Stimulated activated naive CD4-positive, alpha-beta T cell treated with Interleukin-2 at 50 U/mL for 16 hours (primary cell): ENCODE measurements at places on chromosomes 6 and 20.

GRCh38 chr20:34066476-34067090 lies 45.5 kb downstream of the EIF2S2 start:
- DNase-seq = no peak

GRCh38 chr6:21073318-21073839 lies 520.2 kb upstream of the SOX4 start:
- no peak for DNase-seq

DNA sequence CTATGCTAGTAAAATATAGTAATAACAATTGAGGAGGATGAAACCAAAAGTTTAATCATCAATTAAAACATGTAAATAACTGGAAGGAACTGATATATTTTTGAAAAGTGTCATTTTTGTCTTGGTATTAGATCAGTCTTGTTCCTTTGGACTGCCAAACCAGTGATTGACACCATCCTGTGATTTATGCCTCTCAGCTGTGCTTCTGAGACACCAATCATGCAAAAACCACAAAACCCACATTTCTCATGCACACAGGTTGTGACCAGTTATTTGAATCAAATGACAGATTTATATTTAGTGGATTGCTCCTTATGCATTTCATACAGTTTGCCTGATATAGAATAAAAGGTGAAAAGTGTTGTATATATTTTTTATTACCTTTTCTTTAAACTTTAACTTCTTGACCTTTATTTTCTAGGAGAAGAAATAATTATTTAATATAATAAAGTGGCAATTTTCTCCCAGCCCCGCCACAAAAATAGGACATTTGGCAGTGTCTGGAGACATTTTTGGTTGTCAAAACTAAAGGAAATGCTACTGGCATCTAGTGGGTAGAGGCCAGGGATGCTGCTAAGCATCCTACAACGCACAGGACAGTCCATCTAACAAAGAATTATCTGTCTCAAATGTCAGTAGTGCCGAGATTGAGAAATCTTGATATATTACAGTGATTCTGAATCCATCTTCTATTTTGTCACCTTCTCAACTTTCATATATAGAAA lies 383.6 kb downstream of the BCKDHB start:
- DNase-seq = no peak

GRCh38 chr20:49980140-49981008 lies 2.4 kb upstream of the SNAI1 start:
- DNase-seq = no peak

GRCh38 chr6:160273196-160273595 lies 14.6 kb upstream of the SLC22A2 start:
- DNase-seq = no peak

DNA sequence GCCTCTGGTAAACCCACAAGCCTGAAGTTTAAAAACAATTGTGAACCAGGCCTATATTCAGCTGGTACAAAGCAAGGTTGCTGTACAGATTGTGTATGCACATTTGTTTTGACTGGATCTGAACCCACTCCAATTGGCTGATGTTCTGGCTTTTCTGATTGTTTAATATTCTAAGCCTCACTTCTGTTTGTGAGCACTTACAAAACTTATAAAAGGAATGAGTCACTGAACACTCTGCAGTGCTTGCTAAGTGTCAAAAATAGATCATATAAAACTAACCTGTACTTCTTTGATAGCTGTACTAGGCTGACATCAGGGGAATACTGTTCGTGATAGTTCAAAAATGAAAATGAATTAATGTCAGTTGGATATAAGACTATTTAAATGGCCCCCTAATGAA lies 12.1 kb downstream of the COL21A1 start:
- DNase-seq = no peak

DNA sequence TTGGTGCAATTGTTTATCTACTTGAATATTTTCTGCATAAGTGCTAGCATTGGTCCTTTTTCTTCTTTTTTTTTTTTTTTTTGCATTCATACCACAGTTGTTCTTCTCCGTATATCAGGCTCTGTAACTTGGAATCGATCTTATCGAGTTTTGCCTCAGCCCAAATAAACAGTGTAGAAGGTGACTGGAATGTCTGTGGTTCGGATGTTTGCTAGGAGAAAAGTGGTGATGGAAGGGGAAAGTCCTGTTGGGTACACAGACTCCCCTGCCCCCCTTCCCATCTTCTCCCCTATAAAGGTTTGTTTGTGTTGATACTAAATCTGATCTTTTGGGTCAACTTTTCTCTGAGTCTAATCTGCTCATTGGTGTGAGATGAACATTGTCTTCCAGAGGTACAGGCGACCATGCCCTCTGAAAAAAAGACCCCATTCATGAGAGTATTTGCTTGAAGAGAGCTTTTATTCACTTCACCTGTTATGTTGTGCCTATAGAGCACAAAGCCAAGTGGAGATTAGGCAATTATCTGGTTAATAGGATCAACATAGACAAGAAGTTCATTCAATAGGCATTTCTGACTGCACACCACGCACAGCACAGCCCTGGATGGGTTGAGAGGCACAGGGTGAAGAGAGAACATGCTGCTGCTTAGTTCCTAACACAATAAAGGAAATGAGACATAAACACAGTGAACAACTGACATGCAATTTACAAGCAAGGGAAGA lies 620.0 kb downstream of the PKHD1 start:
- DNase-seq = no peak

GRCh38 chr20:43508604-43509040 lies 1.1 kb downstream of the L3MBTL1 start:
- DNase-seq = no peak

DNA sequence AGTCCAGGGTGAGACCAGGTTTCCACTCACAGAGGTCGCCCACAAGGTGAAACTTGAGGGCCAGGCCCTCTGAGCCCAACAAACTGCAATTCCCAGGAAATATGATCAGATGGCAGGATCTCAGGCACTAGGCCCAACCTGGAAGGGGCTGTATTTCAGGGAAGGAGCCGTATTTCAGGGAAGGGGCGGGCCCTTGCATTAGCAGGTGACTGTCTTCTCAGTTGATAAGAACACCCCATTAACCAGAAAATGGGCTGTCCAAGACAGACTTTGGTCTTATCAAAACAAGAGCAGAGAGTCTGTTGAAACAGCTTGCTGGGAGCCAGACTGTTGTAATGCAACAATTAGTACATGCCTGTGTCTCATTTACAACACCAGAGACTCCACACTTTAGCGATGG lies 10.9 kb upstream of the BNIP5 start:
- DNase-seq = no peak

DNA sequence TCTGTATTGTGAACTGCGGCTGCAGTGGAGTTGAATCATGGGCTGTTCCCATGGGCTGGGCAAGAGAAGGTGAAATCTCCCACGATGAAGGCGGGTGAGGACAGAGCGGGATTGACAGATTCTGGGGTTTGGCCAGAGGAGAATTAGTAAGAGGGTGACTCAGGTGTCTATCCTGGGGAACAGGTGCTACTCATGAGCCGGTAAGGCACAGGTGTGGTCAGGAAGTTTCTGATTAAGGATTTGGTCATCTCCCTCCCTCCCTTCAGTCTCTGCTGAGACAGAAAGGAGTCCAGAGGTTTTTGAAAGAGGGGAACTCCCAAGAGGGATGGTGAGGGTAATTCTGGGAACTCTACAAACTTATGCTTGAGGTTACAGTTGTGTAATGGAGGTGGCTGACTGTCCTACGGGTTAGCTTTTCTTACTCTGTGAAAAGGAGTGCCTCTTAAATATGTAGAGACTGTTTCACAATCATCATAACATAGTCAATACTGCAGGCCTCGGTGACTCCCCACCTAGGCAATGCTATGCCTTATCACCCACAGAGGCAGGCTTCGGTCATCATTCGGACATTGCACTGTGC lies 31.5 kb downstream of the SERPINB1 start:
- DNase-seq = no peak

DNA sequence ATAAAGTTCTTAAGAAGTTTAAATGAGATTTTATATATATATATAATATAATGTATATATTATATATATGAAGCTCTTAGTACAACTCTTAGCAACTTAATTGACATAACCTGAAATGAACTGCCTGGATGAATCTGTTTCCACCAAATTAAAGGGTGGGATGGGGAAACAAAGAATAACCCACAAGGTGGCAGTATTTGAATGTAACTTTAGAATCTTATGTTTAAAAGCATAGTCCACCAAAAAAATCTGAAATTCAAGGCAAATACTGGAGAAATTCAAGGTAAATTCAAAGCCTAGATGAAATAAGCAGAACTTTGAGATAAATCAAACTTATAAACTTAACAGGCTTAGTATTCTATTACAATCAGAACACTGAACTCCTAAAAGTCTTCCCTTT lies 4.4 kb upstream of the IBTK start:
- DNase-seq = no peak

GRCh38 chr20:4581838-4582237 lies 139.9 kb upstream of the PRND start:
- DNase-seq = no peak

GRCh38 chr6:84645000-84645399 lies 119.4 kb downstream of the TBX18 start:
- no peak for DNase-seq

- no peak for DNase-seq
Observed at GRCh38 chr6:113879186-113880096, 22.3 kb downstream of the MARCKS start.

GRCh38 chr6:96742702-96743101 lies 94.6 kb downstream of the GPR63 start:
- DNase-seq = no peak

DNA sequence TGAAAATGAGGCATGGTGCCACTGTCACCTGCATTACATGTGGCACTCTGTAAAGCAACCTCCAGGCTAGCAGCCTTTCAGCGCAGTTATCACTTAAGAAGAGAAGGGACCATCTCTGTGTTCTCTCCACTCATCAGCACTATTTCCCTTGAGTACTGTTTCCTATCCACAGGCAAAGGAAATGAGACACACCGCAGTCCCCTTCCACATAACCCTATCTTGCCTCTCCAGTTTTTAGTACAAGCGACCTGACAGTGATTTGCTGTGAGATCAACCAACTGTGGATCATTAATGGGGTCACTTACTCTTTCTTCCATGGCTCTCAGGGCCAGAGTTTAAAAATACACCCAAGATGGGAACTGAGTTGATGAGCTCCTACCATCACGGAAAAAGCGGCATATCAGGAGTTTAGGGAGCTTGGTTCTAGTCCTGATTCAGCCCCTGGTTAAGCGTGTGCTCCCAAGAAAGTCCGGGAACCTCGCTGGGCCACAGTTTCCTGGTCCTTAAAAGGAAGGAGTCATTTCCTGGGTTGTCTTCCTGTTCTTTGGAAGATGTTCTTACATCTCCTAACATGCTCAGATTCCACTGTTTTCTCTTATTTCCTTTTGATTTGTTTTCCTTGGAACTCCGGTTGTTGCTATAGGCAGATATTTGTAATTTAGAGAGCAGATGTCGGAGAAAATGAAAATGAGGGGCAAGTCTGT lies 27.3 kb downstream of the PRDM1 start:
- DNase-seq = no peak

DNA sequence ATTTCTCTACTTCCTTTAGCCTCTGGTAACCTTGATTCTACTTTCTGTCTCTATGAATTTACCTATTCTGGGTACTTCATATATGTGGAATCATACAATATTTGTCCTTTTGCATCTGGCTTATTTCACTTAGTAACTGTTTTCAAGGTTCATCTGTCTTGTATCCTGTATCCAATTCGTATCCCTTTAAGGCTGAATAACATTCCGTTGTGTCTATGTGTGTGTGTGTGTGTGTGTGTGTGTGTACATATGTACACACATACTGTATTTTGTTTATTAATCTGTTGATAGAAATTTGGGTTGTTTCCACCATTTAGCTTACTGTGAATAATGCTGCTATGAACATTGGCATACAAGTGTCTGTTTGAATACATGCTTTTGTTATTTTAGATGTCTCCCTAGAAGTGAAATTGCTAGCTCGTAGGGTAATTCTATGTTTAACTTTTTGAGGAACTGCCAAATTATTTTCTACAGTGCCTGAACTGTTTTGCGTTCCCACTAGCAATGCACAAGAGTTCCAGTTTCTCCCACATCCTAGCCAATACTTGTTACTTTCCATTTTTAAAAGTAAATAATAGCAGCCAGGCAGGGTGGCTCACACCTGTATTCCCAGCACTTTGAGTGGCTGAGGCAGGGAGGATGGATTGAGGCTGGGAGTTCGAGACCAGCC lies 17.7 kb downstream of the SENP6 start:
- no peak for DNase-seq

GRCh38 chr6:108127826-108128225 lies 38.0 kb upstream of the NR2E1 start:
- no peak for DNase-seq

DNA sequence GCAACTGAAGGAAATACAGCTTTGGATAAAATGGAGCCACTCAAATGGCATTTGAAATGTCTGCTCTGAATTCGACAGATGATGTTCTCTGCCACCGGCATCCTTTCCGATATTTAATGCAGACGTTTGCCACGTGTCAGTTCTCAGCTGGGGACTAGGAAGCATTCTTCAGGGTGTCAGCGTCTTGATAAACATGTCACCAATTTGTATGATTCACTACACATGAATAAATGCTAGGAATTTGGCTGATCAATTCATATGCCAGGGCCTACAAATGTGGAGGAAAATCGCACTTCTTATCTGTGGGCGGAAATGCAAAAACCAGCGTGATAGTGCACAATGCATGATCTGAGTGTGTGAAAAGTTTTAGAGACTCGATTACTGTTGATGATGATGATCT lies 169.5 kb downstream of the SLC24A3 start:
- no peak for DNase-seq
